ENCODE measurements at places on chromosomes 4 and X.

GRCh38 chr4:24774452-24774851 is 20.9 kb upstream of the SOD3 start:
- no peak for DNase-seq

GRCh38 chr4:85476381-85476780 is 1.4 kb downstream of the ARHGAP24 start:
- DNase-seq: no peak

DNA sequence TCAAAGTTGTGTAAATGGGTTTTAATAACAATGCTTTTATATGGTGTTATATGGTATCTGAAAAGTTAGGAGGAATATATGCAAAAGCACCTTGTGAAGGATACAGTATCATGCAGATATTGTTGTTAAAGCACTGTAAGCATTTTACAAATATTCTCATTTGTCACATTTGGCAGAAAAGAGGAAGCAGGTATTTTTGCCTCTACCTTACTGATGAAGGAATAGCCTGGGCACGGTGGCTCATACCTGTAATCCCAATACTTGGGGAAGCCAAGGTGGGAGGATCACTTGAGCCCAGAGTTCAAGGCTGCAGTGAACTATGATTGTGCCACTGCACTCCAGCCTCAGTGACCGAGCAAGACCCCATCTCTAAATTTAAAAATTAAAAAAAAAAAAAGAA is 12.2 kb upstream of the GDPD2 start:
- DNase-seq: no peak

DNA sequence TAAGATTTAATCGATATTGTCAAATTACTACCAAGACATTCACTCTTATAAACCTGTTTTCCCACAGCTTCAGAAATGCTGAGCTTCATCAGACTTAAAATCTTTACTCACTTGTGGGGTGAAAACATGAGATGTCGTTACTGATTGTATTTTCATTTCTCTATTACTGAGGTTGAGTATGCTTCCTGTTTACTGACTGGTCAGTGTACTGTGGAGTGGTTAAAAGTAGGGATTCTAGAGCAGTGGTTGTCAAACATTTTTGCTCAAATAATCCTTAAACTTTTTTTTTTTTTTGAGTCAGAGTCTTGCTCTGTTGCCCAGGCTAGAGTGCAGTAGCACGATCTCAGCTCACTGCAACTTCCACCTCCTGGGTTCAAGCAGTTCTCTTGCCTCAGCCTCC is 50.3 kb downstream of the NSUN7 start:
- DNase-seq: no peak

DNA sequence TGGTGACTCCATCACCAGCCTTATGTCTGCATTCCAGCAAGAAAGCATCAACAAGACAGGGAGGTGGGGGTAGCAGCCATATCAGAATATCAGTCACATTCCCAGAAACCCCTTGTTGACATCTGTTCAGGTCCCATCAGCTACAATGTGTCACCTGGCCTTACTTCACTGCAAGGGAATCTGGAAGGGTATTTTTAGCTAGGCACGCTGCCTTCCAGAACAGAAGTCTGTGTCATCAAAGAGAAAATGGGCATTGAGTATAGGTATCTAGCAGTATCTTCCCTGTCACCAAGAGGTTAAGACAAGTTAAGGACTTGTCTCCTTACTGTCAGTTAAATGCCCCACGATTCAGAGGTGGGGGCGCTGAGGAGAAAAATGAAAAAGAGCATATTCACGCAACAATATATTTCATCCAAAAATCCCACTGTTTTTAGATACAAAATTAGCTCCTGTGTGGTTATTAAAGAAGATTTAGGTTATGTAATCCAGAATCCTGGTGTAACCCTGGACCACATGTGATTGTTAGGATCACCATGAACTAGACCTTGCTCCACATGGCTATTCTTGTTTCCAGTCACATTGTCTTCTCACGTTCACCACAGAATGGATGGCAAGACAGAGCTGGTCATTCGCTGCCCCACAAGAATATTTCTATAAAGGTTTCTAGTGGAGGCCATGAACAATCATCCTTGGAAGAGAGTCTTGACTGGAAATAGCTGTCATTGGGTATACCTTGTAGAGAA is 60.0 kb upstream of the PDHA1 start:
- no peak for DNase-seq

- DNase-seq: no peak
Measured at GRCh38 chrX:10893366-10893765, 217.8 kb upstream of the HCCS start.

DNA sequence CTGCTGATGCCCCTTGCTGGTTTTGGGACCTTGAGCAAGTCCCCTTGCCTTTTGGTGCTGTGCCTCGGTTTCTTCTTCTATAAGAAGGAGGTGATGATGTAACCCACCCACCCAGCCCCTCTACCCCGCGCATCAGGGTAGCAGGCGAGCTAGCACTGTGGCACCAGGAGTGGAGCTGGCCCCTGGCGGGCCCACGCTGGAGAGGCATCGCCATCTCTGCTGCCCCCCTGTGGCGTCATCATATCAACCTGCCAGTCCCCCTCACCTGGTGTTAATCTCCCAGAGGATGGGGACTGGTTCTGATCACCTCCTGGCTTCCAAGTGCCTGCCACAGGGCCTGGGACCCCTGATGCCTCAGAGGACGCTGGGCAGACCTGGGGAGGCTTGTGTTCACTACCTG is 6.3 kb upstream of the SORCS2 start:
- peak; percentile 92 for DNase-seq

- no peak for DNase-seq
Measured at GRCh38 chr4:162803378-162803777, 363.3 kb downstream of the NAF1 start.

DNA sequence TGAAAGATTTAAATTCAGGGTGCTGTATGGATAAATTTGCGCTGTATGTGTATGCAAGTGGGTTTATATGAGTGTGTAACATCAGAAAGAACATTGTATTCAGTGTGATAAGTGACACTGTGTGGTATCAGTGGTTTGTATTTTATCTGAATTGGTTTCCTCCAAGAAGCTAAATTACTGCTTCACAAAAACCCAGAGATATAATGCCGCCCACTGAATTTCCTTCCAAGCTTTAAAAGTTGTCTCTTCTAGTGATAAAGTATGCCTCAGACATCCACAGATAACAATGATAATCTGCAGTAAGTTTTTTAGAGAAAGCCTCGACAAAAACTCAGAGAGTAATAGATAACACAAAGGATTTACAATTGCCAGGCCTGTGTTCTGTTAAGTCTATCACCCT is 710.6 kb upstream of the HS3ST1 start:
- no peak for DNase-seq

GRCh38 chrX:119763181-119763580 is 4.8 kb downstream of the SOWAHD start:
- DNase-seq: no peak

DNA sequence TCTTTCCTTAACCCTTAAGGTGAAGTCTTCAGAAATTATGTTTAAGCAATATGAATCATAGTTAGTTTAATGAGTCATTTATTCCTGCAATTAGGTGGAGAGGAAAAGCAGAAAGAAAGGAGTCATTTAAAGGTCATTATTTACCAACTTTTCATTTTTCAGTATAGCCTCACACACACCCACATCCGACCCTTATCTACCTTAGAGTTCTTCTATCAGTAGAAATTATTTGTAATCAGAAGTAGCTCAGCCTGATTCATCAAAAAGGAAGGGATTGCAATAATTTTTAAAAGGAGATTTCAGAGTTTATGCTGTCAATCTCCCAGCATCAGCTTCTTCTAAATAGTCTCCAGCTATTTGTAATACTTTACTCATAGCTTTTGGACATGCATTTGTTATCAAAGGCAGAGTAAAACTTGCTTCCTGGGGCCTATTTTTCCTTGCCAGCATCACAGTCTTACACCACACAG is 5.9 kb downstream of the ANXA10 start:
- DNase-seq: no peak

DNA sequence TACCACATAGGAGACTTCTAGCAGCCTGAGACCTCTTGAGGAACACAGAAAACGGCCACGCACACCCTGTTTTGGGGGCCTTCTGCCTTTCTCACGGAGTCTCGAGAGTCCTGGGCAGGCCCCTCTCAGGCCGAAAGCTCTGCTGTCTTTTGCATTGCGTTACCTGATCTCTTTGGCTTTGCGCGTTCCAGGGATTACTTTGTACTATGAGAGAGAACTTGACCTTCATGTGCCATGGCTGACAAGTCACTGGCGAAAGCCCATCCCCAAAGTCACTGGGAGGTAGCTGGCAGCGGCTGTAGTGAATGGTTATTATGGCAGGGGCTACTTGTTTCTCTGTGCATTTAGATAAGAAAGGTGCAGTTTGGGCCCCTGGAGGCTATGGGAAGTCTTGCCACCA is 8.0 kb upstream of the NAT8L start:
- DNase-seq: peak; percentile 10

GRCh38 chrX:153642655-153643430 is 4.2 kb upstream of the DUSP9 start:
- no peak for DNase-seq

- DNase-seq: no peak
Measured at GRCh38 chr4:4854649-4855295, 4.7 kb upstream of the MSX1 start.

- no peak for DNase-seq
Measured at GRCh38 chrX:105515561-105515960, 295.1 kb upstream of the TEX13A start.

- no peak for DNase-seq
Measured at GRCh38 chr4:89660444-89661172, 176.4 kb downstream of the SNCA start.

DNA sequence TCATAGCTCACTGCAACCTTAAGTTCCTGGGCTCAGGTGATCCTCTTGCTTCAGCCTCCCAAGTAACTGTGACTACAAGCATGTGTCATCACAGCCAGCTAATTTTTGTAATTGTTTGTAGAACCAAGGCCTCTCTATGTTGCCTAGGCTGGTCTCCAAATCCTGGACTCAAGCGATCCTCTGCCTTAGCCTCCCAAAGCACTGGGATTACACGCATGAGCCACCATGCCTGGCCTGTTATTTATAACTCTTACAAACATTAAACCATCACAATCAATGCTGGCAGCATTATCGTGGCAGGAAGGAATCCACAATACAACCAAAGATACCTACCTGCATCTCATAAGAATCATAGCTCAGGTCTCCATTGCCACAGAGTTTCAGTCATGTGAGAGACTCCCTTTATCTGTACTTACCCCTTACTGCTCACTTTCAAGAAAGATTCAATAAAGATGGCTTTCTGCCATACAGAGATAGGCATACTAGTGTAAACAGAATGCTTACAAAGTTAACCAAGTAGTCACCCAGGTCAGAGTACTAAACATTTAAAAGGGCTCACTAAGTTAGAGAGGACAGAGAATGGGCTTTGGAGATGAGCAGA is 48.5 kb downstream of the SMIM31 start:
- no peak for DNase-seq

- no peak for DNase-seq
Measured at GRCh38 chr4:5839332-5839731, 53.6 kb downstream of the CRMP1 start.

GRCh38 chrX:130385520-130385919 is at the start of gene GPR119:
TSS of gene GPR119 (minus strand) at chrX:130385674. CDS start at chrX:130385447, 227 bp downstream.
- DNase-seq: no peak

GRCh38 chr4:84547211-84547610 is 35.7 kb upstream of the CDS1 start:
- no peak for DNase-seq

DNA sequence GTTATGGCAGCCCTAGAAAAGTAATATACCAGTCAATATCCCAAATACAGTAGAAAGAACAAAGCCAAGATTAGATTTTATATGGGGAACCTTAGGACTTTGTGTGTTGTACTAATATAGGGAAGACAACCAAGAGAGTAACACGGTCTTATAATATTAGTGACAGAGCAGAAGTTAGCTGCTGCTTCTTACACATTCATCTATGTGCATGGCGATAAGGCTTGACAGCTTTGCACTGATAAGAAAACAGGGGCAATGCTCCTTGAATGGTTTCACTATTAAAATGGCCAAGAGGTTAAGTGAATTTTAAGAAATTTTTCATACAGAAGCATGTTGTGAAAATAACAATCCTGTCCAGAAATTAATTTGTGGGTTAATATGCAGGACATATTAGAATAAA is 521.6 kb downstream of the CCSER1 start:
- no peak for DNase-seq

DNA sequence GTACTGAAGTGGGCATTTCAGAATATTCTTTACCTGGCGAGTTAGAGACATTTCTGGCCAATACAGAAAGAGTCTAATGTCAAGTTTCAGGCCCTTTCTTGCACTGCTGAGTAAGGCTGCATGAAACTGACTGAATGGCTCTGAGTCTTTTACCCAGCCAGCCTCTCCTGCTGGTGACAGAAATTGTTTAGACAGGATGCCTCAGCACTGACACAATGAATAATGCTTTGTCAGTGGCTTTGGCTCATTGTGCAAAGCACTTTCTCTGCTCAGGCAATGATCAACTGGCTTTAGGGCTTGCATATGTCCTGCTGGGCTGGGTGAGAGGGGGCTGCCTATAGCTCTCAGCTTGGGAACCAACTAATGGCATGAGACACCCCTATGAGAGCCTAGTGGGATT is 45.5 kb downstream of the CLNK start:
- DNase-seq: no peak

GRCh38 chr4:158484173-158484885 is 37.4 kb upstream of the RXFP1 start:
- DNase-seq: no peak

DNA sequence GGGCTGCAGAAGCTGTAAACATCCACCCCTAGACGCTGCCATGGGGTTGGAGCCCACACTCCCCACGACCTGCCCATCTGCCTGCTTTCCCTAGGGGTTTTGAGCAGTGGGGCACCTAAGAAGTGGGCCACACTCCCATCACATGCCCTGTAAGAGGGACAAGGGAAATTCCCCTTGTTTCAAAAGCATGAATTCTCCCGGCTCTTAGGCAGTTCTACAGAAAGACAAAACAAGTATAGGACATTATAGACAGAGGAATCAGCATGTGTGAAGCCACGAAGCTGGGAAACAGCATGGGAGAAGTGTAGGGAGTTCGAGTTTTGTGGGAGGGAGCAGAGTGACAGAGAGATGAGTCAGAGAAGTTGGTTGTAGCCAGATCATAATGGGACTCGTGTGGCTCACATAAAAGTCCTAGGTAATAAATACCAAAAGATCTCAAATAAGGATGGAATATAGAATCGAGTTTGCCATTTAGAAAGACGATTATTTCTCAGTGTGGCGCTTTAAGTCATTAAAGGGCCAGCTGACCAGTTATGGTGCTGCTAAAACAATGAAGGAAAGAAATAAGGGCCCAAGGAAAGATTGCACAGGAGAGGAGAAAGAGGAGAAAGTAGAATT is 23.9 kb downstream of the APOO start:
- peak; percentile 71 for DNase-seq

- DNase-seq: no peak
Measured at GRCh38 chrX:21963731-21964405, 23.4 kb downstream of the SMS start.

DNA sequence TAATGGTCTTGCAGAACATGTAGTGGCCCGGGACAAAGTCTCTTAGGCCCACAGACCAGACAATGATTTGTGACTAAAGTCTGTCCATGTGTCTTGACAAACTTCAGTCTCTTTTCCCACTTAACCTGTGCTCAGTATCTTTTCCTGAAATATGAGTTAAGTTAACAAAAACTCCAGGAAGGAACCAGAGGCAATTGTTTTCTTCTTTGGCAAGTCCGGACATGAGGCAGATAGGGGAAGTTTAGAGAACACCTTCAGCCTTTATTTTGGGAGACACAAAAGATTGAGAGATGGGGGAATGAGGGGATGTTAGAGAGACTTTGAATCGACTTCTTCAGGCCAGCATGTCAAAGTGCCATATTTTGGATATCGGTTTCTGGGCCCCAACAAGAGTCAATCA is 80.2 kb upstream of the FRMPD4 start:
- no peak for DNase-seq
